ENCODE measurements at places on chromosomes 1 and 21.

DNA sequence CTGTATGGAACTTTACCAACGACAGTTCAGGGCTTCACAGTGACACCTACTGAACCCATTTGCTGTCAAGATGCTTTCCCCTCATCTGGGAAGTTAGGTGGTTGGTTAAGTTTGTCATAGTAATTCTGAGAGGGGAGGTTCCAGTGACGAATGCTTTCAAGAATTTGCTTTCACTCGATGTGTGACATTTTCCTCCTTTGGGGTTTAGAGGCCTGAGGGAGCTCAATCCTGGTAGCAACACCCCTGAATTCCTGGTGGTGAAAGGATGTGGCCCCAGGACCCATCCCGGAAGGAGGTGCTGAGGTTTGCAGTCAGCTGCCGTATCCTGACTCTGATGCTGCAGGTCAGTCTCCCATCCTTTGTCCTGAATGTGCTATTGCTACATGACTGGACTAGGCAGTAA, 2.8 kb downstream of the PIGV start:
- DNase-seq = no peak

DNA sequence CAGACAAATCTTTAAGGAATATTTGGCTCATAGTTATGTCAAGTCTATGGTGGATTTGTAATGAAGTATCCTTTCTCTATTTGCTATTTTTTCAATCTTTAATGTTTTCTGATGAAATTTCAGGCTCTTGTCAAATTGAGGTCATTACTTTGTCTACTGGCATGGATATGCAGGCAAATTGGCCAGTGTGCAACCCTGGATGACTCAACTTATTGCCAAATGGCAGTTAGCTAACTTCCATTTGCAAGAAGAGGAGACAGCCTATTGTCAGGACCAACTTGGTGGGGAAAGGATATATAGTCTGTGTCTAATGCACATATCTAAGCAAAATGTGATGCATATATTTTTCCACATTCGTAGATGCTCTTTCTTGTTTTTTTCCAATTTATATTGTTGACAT, 530.5 kb downstream of the PTBP2 start:
- DNase-seq = no peak

- no peak for DNase-seq
Measured at GRCh38 chr21:42653231-42654061, at the start of gene PDE9A. Gene PDE9A, plus strand, starts transcription at chr21:42653621. Its CDS starts 194 bp downstream, at chr21:42653815.

DNA sequence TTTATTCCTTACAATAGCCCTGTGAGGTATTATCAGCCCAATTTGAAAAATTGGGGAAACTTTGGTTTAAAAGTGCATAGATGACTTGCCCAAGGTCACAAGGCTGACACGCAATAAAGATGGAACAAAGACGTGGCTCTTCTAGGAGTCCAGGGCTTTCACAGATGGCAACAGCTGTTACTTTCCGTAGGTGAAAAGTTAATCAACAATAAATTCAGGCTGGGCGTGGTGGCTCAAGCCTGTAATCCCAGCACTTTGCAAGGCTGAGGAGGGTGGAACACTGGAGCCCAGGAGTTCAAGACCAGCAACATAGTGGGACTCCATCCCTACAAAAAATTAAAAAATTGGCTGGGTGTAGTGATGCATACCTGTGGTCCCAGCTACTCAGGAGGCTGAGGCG, 87.8 kb upstream of the ATF3 start:
- no peak for DNase-seq

- DNase-seq = no peak
Measured at GRCh38 chr21:37558676-37559211, 192.2 kb downstream of the DYRK1A start.

DNA sequence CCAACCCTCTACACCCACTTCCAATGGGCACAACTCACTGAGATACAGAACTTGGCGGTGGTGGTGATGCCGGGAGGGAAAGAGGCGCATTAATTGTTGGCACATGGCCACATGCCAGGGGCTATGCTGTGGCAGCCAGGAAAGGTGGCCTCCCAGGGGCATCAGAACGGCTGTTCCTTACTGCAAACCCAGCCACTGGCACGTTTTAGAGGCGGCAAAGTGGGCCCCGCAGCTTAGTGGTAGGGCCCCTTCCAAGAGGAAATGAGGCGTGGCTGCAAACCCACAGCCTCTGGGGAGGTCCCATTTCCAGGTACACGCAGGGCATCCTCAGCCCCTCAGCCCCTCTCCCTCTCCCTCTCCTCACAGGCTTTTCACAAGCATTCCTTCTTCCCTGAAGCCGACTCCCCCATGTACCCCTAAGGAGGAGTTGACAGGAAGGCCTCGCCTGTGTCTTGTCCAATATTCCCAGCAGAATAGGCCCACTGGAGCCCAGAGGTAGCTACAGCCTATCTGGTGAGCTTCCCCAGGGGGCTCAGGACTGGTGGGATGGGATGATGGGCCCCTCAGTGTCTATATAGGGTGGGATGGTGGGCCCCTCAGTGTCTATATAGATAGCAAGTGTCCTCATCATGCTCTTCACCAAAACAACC, 166.2 kb downstream of the CLIC6 start:
- DNase-seq = no peak

DNA sequence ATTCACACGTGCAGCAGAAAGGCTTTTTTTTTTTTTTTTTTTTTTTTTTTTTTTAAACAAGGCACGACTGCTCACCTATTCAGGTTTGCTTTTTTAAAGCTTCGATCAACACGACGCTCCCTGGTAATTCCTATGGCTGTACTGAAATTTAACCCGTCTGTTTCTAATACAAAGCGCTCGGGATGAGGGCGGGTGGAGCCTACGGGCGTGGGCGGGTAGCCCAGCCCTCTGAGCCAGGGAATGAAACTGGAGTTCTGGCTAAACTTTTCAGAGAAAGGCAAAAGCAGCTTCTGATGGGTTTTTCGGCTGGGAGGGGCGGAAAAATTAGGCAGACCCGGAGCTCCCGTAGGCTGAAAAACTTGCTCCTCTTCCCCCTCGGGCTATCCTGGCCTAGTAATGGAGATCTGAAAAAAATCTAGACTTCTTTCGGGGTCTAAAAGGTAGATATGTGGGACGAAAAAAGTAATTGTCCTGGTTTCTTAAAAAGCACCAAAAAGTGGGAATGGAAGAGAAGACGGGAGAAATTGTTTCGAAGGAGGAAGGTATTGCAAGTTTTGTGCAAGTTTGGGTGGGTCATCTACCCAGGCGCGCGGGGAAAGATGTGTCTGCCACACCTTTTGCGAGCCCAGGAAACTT, 7.4 kb downstream of the NR5A2 start:
- no peak for DNase-seq

DNA sequence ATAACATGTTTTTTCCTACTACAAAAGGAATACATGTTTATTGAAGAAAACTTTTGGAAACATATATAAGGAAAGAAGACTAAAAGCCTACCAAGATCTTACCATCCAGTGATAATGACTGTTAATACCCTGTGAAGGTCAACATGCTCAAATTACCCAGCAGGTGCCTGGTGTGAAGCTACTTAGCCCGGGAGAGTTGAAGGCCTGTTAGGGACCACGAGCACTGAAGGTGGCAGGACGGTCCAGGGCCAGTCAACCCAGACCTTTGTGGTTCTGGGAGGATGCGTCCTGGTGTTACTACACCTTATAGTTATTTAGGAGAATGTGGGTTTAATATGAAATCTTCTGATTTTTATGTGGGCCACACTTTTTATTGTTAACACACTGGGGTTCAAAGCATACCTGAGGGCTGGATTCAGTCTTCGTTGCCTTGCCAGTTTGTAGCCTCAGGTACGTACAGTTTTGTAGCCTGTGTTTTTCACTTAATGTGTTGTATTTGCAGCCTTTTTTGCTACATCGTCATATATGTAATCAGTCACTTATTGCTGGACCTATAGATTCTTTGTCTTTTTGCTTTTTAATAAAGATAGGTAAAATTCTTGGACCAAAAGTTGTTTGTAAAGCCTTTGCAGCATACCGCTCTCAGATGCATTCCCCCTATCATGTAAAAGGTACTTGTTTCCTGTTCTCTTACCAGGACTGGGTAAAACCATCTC, 9.8 kb downstream of the ITSN1 start:
- no peak for DNase-seq

- DNase-seq = no peak
Measured at GRCh38 chr1:177935638-177936415, 34.0 kb downstream of the SEC16B start.

DNA sequence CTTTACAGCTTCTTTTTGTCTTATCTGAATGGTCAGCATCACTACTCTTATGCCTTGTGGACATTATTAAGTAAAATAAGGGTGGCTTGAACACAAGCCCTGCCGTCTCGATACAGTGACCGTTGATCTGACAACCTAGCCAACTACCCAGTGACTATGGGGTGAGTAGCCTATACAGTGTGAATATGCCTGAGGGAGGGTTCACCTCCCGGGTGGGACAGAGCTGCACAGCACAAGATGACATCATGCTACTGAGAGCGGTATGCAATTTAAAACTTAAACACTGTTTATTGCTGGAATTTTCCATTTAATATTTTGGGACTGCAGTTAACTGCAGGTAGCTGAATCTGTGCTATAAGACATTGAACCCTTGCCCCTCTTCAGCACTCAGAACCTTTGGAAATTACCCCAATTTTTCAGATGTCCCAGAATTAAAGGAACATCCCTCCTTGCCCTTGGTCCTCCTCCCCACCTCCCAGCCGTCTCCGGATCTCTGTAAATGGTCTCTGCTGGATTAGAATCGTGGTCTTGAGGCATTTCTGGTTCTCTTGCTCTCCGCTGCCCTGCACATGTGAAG, 618.5 kb downstream of the PTPRU start:
- no peak for DNase-seq

DNA sequence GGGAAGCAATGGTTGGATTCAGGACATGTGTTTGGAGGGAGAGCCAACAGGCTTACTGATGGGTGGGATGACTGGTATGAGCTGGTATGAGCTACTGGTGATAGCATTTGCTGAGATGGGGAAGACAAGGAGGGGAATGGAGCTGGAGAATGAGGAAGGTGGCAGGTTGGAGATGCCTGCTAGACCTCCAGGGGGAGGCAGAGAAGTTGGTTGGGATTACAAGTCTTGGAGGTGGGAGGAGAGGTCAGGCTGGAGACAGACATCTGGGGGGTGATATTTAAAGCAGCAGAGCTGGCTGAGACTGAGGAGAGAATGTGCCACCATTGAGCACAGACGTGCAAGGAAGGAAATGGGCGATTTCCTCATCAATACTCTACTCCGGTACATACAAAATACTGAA, 31.8 kb upstream of the ENO1 start:
- no peak for DNase-seq

GRCh38 chr1:55214212-55214933, 791 bp downstream of the USP24 start:
- peak; percentile 4 for DNase-seq

GRCh38 chr1:8439015-8439702, 121.2 kb downstream of the SLC45A1 start:
- no peak for DNase-seq

GRCh38 chr1:197356723-197357533, 88.9 kb downstream of the CRB1 start:
- peak; percentile 3 for DNase-seq

DNA sequence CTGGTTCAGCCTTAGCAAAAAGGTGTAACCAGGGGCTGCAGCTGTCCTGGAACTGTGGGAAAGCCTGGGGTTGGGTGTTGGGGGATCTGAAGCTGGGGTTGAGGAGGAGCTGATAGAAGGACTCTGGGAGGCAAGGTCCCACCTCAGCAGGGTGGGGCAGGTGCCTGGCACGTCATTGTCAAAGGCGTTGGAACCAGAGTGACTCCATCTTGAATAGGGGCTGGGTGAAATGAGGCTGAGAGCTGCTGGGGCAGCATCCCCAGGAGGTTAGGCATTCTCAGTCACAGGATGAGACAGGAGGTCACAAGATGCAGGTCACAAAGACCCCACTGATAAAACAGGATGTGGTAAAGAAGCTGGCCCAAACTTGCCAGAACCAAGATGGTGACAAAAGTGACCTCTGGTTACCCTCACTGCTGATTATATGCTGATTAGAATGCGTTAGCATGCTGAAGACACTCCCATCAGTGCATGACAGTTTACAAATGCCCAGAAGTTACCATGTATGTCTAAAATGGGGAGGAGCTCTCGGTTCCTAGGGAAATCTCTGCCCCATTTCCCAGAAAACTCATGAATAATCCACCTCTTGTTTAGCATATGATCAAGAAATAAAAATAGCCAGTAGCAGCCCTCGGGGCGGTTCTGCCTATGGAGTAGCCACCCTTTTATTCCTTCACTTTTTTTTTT, 85.4 kb downstream of the IER5 start:
- DNase-seq = no peak

DNA sequence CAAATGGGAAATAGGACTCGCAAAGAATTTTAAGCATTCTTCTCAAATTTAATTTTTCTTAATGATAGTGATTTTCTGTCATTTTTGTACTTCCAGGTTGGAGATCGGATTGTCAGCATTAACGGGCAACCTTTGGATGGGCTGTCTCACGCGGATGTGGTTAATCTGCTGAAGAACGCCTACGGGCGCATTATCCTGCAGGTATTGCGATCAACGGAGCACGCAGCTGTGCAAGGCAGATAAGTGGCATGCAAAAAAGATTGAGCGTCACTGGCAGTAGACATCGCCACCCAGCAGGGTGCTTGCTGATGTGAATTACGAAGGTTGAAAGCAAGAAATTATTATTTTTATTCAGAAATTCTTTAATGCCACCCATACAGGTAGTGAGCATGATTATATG, 65.9 kb upstream of the L1TD1 start:
- no peak for DNase-seq

- DNase-seq = no peak
Measured at GRCh38 chr1:228778026-228778425, 42.7 kb downstream of the RHOU start.

DNA sequence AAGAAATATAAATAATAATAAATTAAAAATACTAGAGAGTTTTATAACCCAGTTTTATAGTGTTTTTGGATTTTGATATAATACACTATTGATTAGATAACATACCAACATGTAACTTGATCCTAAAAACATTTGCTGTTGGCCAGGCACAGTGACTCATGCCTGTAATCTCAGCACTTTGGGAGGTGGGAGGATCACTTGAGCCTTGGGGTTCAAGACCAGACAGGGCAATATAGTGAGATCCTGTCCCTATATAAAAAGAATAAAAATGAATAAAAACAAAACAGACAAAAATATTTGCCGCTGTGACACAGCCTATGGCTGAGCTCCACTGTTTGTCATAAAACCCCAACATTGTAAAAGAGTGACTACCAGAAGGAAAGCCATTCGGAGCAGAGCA, 26.1 kb downstream of the VPS13D start:
- no peak for DNase-seq

GRCh38 chr1:210621712-210622111, 293.0 kb downstream of the HHAT start:
- no peak for DNase-seq

DNA sequence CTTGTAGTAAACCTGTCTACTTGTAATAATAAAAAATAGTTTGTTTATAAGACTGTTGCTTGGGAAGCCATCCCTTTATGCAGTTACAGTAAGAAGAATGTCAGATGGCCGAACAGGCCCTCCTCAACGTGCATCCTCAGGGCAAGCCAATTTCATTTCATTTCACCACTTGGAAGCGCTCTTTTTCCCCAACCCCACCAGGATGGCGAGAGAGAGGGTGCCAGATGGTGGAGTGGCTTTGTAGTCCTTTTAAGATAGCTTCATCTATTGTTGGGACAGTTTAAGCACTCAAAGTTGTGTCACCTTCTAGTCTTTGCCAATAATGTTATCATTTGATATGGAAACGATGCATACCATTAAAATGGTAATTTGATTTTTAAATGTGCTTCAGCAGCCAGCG, 356.3 kb upstream of the CAMK1G start:
- no peak for DNase-seq
